ENCODE measurements at places on chromosomes 12 and 14. TPM values are rescaled to one million over a fixed set of nuclear protein-coding genes. Genes with fewer than 3 reads are reported as not detected.

Gene CD163
- 7.3 TPM for total RNA-seq

Gene HAL
- total RNA-seq, result 0.49 TPM

Gene GPR162
- total RNA-seq, result 35.4 TPM

Gene GSG1
- total RNA-seq, result 17.3 TPM

Gene PRIM1
- total RNA-seq, result 32.1 TPM

Gene KRT4
- total RNA-seq, result 73.4 TPM

Gene MYO1H
- total RNA-seq, result 0.82 TPM

Gene NRL
- 394 TPM for total RNA-seq

Gene SLC38A4
- total RNA-seq, result 0.88 TPM

Gene OVCH1
- 0.33 TPM for total RNA-seq

Gene ZNF385A
- 105 TPM for total RNA-seq

Gene HSPB8
- 26.3 TPM for total RNA-seq

Gene DAO
- not detected for total RNA-seq

Gene GPHB5
- not detected for total RNA-seq

Gene TNS2
- 52.0 TPM for total RNA-seq

Gene RNASE7
- total RNA-seq, result 0.55 TPM

Gene LYZ
- 104 TPM for total RNA-seq

Gene AQP6
- total RNA-seq, result 1.9 TPM

Gene PLEKHD1
- total RNA-seq, result 2.0 TPM

Gene AGAP2
- total RNA-seq, result 7.3 TPM

Gene KRT6C
- total RNA-seq, result not detected

Gene CIT
- total RNA-seq, result 21.7 TPM

Gene ATXN3
- total RNA-seq, result 92.9 TPM

Gene CRIP2
- total RNA-seq, result 71.6 TPM

Gene CLEC9A
- 0.27 TPM for total RNA-seq

Gene FAR2
- total RNA-seq, result 14.7 TPM

Gene KRT71
- total RNA-seq, result 0.77 TPM

Gene ATXN2
- 82.6 TPM for total RNA-seq

Gene ALDH2
- total RNA-seq, result 31.5 TPM

Data from camera-type eye (tissue), 1 donor.